ENCODE measurements at places on chromosomes 1 and 21.

DNA sequence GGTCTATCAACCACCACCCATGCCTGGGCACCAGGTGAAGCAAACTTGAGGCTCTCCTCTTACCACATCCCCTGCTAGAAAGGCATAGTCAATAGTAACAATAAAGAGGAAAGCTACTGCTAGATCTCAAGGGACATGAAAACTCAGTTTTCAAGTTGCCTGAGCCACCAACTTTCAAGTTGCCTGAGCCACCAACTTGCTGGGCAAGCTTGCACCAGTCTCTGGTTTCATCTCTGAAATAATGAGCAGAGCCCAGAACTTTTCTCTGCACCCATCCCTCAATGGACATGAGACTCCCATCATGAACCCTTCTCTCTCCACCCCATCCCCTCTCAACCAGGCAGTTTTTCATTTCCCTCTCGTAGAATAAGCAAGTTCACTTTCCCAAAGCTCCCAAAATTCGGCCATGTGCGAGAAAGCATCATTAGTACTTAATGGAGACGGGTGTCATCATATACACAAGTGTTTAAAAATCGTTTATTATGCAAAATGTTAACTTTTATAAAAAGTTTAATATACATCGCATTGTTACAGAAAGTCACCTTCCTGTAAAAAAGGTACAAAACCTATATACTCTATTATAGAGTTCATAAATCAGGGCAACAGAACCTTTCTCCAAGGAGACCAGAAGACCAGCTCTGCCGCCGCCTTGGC lies 1.7 kb downstream of the ID3 start:
- no peak for DNase-seq

- no peak for DNase-seq
Observed at GRCh38 chr1:204680461-204680860, 5.1 kb downstream of the LRRN2 start.

DNA sequence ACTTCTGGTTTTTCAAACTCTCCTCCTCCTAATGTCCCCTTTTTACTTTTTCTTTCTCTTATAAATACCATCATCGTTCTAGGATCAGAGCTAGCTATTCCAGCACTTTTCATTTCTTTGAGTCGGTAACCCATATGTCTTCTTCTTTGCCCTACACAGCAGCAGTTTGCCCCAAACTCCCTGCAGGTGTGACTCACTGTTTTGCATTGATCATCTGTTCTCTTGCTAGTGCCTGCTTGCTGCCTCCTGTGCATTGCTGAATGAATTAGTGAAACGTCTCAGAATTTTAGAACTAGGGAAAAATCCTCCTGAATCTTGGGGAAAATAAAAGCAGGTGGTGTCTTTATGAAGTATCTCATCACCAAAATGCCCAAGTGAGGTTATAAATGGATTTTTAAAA lies 21.7 kb downstream of the KCNK2 start:
- DNase-seq = no peak

DNA sequence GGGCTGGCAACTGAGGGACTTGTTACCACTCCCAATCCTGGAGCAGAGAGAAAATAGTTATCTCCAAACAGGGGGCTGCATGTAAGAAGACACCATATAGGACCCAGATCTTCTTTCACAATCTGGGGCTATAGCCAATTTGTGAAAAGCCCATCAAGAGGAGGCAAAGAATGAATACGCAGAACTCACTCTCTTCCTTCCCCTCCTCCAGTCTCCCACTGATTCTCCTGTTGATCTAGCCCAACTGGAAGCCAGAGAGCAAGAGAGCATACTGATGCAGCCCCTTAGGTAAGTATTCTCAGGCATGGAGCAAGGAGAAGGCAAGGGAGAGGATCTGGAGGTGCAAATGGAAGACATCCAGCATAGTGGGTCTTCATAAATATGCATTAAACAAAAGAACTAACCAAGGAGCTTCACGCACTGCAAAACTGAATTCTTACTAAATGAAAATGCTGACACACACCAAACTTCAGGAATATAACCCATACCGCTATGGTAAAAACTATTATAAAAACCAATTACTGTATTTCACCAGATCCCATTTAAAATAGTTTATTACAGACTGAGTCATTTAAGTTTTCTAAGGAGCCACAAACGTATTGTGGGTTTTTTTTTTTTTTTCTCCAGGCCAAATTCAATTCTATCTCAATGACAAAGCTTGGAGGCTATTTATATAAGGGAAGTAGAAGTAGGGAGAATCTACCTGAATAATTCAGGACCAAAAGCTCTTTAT lies 15.5 kb upstream of the HMGB4 start:
- DNase-seq = no peak

DNA sequence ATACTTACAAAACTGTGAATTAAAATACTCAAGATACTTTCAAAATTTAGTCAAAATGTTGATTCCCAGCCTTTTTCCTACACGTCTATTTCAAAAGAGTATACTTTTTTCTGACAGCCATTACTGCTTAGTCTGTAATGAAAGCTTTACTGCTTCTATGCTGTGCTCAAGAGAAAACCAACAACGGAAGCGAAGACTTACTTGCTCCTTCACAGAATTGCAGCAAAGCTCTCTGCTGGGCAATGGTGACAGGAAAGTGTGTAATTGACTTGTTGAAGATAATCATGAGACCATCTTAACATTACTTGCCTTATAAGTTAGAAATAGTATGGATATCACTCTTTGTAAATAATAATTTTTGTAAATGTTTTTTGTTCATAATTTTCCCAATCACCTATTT lies 1.7 kb upstream of the DYNLT5 start:
- DNase-seq = no peak

DNA sequence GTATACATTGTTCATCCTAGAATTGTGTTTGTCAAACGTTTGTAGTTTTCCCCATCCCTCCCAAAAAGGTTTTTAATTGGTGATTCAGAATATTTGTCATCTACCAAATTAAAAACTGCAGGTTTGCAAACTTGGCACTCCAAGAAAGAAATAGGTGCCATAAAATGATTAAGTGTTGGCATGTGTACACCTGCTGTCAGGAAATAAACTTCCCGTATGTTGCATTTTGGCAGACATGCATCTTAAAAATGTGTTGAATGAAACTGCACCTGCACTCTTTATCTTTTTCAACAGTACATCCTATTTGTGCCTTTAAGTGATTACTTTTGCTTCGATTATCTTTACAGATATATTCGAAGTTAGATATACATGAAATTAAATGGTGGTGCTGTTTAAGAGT lies 7.3 kb downstream of the B3GALT2 start:
- no peak for DNase-seq

- DNase-seq = no peak
Observed at GRCh38 chr21:38401191-38401926, 96.9 kb downstream of the ERG start.

DNA sequence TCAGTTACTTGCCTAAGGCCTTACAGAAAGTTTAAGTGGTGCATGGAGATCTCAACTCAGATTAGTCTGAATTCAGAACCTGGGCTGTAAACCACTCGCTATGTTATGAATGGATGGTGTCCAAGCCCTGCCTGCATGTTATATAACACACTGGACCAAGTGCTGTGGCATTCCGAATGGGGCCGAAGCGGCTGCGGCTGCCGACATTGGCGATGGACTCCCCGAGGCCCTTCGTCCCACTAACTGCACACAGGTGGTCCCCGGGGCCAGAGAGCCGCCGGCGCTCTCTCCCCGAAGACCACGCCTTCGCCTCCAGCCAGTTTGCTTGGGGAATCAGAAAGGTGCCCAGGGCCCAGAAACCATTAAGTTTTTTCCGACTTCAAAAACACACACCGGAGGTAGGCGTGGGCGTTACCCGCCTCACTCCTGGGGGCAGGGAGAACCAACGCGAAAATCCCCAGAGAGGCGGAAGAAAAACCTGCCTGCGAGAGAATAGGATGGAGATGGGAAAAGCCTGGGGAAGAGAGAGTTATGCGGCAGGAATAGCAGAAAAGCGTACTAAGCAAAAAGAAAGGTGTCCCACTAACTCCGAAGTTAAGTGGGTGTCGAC lies 579 bp upstream of the TENT5C start:
- DNase-seq = peak; percentile 25

DNA sequence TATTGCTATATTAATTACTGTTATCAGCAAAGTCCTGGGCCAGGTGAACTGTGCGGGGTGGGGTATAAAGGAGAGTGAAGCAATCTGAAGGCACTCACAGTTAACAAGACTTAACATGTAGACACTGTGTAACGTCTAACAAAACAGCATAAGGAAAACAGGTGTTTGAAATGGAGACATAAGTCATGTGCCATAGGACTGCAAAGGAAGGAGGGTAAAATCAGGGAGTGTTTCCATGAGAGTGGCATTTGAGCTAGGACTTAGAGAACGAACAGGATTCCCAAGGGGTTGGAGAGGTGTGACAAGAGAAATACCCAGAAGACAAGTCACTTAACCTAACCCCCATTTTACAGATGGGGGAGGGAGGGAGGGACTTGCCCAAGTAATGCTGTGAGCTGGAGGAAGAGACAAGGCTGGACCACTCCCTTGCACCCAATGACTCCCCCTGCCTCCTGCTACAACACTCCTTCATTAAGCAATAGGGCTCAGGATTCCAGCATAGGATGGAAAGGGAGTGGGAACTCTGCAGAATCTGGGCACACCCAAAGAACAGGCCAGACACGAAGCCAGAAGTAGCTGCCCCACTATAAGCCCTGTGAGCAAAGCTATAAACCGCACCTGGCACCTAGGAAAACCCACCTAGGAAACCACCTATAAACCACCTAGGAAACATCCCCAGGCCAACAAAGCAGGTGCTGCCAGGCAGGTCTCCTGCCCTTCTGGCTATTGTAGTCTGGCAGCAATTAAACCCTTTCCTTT lies 6.6 kb downstream of the PEF1 start:
- DNase-seq = no peak

DNA sequence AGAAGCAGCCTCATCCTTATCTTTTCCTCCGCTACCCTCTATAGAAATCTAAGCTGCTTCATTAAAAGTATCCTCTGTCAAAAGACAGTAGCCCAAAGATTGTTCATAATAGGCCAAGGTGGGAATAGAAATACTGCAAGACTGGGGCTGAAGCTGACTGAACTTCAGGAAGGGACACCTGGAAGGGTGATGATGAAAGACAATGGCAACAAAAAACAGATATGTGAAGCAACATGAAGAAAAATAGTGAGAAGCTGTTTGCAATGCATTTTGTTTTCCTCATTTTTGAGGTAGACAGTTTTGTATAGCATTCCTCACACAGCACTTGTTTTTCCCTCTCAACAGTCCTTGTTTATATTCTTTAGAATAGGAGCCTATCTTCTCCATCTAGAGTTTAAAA lies 16.9 kb downstream of the DCAF8 start:
- no peak for DNase-seq
